ENCODE measurements at places on chromosomes 3 and 15.

DNA sequence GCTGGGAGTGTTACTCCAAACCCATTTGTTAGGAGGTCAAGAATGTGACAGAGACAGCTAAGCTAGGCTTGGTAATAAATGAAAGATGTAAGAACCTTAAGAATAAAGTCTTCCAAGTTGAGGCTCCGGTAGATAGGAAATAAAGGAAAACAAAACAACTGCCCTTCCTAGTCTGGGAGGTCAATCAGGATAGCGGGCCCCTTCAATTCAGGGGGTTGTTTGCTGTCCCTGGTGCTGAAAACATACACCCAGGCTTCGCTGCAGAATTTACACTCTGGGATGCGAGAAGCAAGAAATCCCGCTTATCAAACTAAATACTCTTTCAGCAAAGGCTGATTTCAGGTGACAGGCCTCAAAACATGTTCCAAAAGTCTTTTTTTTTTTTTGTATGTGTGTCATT is 393.4 kb downstream of the NTRK3 start:
- no peak for DNase-seq

GRCh38 chr15:73927003-73927475 is 777 bp downstream of the LOXL1 start:
- peak; percentile 34 for DNase-seq

- DNase-seq, result no peak
Measured at GRCh38 chr3:125121246-125122010, 65.6 kb upstream of the HEG1 start.

DNA sequence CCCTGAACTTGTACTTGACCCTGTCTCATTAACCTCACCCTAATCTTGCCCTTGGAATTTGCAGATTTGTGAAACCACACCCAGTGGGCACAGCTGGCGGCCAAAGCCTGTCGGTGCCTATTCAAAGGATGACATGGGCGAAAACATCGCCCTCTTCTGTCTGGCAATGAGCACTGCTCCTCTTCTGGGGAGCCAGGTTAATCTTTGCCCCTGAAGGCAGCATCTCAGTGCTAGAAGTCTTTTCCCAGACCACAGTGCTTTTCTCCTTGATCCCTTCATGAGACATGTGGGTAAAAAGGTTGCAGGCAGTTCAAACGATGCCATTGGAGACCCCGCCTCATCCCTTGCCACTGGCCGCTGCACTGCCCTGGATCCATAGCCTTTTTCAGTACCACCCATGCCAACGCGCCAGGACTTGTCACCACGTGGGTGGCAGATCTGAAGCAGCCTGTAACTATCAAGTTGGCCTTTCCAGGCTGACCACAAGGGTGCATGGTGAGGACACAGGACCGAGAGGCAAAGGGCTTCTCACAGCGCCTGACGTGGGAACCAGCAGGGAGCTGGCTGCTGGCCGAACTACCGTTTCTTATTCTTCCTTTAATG is 6.5 kb upstream of the DNASE1L3 start:
- DNase-seq, result peak; percentile 44

DNA sequence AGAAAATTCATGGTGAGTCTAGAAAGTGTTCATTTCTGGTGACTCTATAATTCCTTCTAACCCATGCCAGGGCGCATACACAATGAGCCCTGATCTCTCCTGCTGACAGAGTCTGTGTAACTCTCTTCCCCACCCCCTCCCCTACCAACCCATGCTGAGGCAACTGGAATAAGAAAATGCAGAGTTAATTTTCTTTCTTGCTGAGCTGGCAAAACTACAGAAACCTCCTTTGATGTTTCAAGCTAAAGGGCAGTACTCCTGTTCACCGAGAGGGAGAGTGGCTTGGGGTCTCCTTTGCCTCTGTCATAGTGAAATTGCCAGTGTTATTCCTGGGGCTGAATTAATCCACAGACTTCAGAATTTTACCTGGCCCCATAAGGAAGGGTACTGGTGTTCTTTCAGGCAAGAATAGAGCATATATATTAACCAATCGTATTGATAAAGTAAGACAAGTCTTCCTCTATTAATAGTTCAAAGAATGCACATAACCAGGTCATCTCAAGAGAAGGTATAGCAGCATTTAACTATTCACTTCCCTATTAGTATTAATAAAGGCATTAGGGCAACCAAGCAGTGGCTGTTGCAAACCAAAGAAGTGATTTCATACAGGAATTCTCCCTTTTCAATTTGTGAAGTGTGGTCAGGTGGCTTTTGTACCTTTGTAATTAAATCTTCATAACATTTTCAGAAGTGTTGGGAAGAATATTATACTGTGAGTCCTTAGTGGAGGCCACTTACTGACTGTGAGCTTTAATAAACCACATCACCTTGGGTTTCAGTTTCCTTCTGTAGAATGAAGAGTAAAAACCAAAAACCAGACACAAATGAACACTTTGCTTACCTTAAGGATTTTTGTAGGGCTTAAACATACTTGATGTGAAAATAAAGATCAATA is 4.1 kb downstream of the GAP43 start:
- no peak for DNase-seq

DNA sequence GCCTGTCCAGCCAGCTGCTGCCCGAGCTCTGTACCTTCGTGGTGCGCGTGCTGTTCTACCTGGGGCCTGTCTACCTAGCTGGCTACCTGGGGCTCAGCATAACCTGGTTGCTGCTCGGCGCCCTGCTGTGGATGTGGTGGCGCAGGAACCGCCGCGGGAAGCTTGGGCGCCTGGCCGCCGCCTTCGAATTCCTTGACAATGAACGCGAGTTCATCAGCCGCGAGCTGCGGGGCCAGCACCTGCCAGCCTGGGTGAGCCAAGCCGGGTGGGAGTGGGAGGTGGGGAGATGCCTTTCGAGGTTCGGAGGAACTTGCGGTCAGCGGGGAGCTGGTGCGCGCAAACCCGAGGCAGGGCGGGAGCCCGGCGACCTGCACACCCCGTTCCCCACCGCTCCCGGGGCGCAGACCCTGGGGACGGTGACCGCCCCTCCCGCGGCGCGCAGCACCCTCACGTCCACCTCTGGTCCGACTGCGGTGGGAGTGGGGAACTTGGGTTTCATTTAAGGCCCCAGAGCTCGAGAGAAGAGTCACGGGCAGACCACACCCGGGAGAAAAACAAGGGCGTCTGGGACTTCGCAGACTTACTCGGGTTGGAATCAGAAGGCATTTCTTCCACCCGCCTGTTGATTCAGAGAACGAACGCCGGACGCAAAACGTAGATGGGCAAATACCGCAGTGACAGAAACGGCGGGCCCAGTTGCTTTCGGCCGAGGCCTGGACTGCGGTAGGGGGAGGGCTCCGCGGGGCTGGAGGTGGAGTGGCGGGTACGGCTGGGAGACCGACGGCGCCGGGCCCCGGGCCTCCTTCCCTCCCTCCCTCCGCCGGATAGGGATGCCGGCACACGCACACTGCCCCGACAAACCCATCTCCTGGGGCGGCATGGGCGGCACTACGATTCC is 708 bp downstream of the ESYT3 start:
- no peak for DNase-seq

DNA sequence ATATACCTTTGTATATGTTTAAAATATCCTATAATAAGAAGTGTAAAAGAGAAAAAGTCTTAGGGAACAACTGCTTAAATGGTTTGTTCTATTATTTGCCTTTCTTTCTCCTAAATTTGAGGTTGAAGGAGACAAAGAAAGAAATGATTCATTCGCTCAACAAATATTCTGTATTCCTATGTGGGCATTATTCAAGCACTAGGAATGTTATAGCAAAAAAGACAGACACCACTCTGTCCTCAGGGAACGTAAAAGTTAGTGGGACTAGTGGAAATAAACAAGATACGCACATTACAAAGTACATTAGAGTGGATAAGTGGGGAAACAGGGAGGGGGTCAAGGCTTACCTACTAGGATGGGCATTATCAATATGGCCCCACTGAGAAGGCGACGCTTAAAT is 332.2 kb downstream of the LPP start:
- DNase-seq, result no peak

DNA sequence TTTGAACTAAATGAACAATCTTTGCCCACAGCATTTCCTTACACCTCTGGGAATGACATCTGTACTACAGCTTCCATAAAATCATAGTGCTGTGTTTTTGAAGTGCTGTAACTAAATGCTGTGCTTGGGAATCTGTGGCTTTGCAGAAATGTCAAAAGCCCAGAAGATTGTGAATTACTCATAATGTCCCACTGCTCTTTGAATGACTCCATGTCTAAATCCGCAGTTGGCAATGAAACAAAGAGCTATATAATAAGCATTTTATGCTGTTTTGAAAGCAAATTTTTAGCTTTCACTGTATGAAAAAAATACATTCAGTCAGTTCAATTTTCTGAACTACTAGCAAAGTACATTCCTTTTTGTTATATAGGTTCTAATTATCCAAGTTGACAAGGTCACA is 88.6 kb upstream of the ADAMTS17 start:
- no peak for DNase-seq

- no peak for DNase-seq
Measured at GRCh38 chr3:119894195-119894594, 112.3 kb downstream of the NR1I2 start.

DNA sequence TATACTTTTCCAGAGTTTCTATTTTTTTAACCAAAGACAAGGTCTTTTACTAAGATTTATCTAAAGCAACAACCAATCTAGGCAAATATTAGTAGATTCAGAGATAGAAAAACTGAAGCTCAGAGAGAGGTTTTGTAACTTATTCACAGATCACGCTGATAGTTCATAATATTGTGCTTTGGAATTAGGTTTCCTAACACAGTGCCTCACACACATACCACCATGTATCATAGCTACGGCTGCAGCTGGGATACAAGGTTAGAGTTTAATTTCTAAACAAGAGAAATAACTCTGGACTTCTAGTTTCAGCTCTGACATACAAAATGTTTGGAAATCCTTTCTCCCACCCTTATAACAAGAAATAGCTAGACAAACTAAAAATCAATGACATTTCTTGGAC is 565.7 kb downstream of the PYDC2 start:
- DNase-seq, result no peak

GRCh38 chr3:136885357-136886213 is 23.6 kb downstream of the NCK1 start:
- DNase-seq, result no peak

DNA sequence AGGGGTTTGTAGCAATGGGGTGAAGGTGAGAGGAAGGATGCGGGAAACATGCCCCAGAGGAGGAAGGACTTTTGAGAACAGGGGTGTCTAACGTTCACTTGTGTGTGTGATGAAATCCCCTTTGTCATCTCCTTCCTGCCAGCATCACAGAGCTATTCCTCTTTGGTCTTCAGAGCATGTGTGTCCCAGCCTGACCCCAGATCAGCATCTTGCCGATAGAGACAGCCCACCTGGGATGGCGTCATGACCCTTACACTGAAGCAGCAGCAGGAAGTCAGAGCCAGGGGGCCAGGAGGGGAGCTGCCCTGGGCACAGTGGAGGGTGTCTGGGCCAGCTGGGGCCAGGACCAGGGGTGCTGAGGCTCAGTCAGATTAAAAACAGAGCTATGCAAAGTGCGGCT is 29.9 kb upstream of the GRIP2 start:
- DNase-seq, result no peak

GRCh38 chr3:39977058-39977794 is 167.8 kb downstream of the MYRIP start:
- DNase-seq, result no peak

DNA sequence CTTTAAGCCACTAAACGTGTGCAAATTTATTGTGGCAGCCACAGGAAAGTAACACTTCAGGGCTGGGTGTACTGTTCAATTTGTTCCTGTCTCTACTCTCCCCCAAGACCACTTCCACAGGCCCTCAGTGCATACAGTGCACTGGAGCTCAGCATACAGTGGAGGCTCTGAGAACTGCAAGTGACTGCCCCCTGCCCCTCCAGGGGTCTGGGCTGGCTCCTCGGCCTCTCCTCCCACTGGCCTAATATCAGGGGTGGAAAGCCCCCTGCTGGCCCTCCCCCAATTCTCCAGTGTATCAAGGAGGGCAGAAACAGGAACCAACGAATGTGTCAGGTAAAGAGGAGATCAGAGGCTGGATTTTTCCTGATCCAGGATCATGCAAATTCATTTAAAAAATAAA is 19.9 kb upstream of the HEG1 start:
- no peak for DNase-seq

- no peak for DNase-seq
Measured at GRCh38 chr15:77783636-77784035, 150.9 kb upstream of the LINGO1 start.

- DNase-seq, result no peak
Measured at GRCh38 chr3:120831066-120831465, 76.9 kb upstream of the STXBP5L start.

GRCh38 chr3:45126730-45127129 is 19.4 kb downstream of the CDCP1 start:
- no peak for DNase-seq

DNA sequence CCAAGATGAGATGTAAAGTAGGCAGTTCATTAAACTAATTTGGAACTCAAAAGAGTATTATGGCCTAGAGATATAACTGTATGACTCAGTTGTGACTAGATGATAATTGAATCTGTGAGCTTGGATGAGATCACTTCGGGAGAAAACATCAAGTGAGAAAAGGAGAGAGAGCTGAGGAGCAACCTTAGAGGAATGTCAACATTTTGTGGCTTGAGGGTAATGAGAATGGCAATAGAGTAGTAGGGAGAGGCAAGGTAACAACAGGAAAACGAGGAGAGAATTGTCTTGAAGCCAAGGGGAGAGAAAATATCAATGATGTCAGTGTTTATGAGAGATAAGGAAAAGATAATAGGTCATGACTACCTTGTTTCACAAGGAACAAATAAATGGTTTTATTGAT is 580.2 kb downstream of the NLGN1 start:
- DNase-seq, result no peak

- no peak for DNase-seq
Measured at GRCh38 chr3:178907081-178907480, 164.5 kb downstream of the ZMAT3 start.

- no peak for DNase-seq
Measured at GRCh38 chr3:112001526-112001925, 2.8 kb downstream of the TAGLN3 start.

DNA sequence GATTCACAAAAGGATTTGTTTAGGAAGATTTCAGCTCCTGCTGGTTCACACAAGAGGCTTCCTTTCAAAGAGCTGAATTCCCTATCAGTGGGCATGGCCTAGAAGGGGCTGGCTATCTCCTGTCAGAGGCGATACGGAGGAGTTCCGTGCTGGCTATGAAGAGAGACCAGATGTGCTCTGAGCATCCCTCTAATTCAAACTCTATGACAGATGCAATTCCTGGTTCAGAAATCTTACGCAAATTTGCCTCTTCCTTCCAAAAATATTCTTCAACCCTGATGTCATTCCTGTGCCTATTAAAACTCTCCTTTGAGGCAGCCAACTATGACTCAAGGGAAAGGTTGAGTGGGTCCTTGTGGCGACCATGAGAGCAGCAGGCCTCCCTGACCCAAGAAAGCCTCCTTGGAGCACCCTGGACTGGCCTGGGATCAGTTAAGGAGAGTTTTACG is 139.3 kb upstream of the HES1 start:
- no peak for DNase-seq

- no peak for DNase-seq
Measured at GRCh38 chr3:116340680-116341216, 104.5 kb downstream of the LSAMP start.

- no peak for DNase-seq
Measured at GRCh38 chr3:120448756-120449155, 2.0 kb downstream of the FSTL1 start.

All from stimulated activated CD4-positive, alpha-beta T cell treated with anti-CD3 and anti-CD28 coated beads, Interleukin-4, amount 100 ng/mL, for 4 hours (primary cell).